ENCODE measurements at places on chromosomes 3 and 15.

- DNase-seq = no peak
Measured at GRCh38 chr3:182005219-182005618, 293.5 kb downstream of the SOX2 start.

DNA sequence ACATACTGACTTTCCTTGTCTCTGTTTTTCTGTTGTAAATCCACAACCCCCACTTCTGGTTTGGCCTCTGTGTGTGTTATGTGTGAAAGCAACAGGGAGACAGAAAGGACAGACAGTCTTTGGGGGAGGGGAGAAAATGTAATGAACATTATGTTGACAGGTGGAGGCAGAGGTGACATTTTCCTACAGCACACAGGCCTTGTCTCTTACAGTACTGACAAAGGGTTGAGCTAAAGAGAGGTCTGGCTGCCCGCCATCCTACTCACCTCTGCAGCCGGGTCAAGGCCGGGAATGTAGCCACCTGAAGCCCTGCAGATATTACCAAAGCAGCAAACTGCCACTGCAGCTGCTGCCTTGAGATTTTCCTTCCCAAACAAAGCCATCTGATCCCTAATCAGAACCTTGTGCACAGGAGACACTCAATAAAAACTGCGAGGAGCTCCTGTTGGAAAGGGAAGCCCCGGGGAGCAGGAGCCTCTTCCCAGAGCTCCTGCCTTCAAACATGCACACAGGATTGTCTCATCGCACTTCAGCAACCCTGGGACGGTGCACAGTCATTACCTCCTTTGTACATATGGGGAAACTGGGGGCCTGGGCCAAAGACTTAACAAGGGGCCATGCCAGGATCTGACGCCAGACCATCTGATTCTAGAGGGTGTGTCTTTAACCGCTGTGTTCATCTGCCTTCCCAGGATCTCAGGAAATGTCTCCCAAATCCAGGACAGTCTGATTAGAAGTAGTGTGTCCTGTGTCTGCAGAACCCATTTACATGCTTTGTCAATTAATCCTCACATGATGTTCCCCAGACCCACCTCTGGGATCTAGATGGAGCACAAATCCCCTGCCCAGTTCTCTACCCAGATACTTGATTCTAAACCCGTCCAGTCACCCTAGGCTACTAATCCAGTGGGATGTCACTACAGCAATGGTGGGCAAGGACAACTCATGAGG, 14.2 kb downstream of the MYO5C start:
- DNase-seq = no peak

DNA sequence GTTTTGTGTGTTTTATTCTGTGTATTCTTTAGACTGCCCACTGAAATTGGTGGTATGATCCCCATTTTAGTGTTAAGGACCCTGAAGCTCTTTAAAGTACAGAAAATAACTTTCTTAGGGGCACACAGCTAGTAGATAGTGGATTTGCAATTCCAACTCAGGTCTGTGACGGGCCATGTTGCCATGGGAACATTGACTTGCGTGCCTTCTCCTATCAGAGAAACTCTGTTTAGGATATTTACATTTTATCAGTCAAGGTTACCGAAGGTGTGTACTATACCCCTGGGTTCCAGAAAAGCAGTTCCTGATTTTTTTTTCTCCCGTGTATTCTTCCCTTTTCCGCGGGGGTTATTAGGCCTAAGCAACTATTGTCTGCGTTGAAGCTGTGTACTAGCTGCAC, 19.4 kb downstream of the MYZAP start:
- no peak for DNase-seq

- DNase-seq = no peak
Measured at GRCh38 chr3:35739181-35739809, 100.0 kb downstream of the ARPP21 start.

DNA sequence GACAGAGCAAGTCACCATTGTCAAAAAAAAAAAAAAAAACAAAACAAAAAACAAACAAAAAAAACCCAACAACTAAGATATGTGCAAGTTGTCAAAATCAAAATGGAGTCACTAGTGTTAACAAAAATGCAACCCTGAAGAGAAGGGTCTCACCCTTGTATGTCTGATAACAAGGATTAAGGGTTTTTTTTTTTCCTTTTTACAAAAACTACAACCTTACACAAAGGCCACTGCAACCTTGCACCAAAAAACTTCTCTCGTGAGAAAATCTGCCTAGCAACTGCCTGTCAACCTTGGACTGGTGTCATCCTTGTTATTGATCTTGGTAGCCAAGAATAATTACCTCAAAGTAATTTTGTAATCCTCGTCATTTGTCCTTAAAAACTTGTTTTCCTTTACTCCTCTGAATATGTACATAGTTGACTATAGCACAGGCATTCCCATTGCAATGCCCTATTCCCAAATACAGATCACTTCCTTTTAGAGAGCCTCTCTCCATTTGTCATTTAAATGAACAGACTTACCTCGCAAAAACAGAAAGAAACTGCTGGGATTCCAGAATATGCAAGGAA, 24.0 kb downstream of the TFRC start:
- no peak for DNase-seq

DNA sequence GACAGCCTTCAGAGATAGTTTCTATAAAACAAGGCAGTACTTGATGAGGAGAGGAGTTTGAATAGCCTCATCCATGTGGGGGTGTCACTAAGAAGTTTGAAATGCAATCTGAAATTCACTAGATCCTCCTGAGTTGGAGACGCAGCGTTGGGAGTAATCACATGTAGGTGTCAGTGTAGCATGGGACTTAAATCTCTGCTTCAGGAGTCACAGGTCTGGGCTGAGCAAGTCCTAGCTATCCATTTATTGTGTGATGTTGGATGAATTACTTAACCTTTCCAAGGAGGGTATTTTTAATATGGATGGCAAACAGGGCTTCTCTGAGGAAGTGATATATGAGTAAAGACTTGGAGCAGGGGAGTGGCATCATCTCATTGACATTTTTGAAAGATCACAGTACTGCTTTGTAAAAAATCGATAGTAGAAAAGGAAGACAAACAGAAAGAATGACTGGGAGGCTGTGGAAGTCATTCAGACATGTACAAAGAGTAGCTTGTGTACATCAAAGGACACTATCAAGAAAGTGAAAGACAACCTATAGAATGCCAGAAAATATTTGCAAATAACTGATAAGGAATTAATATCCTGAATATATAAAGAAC, 17.1 kb downstream of the CP start:
- DNase-seq = no peak

DNA sequence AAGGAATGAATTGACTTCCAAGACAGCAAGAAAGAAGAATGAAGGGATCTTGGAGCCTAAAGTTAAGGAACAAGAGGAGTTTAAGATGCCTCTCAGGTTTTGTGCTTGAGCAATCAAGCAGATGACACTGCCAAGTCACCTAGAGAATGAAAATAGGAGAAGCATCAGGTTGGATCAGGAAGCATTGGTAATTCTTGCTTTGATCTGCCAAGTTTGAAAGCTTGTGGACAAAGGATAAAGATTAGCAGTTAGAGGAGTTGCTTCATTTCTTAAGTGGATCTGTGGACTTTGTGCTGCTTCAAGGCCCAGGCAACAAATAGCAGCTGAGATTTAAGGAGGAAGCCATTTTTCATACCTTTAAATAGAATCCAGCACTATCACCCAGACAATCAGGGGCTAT, 35.6 kb downstream of the FRMD5 start:
- no peak for DNase-seq

GRCh38 chr15:67887776-67888175, 47.9 kb upstream of the RNU6-1 start:
- no peak for DNase-seq

- no peak for DNase-seq
Measured at GRCh38 chr3:185049710-185050109, 103.2 kb downstream of the C3orf70 start.

DNA sequence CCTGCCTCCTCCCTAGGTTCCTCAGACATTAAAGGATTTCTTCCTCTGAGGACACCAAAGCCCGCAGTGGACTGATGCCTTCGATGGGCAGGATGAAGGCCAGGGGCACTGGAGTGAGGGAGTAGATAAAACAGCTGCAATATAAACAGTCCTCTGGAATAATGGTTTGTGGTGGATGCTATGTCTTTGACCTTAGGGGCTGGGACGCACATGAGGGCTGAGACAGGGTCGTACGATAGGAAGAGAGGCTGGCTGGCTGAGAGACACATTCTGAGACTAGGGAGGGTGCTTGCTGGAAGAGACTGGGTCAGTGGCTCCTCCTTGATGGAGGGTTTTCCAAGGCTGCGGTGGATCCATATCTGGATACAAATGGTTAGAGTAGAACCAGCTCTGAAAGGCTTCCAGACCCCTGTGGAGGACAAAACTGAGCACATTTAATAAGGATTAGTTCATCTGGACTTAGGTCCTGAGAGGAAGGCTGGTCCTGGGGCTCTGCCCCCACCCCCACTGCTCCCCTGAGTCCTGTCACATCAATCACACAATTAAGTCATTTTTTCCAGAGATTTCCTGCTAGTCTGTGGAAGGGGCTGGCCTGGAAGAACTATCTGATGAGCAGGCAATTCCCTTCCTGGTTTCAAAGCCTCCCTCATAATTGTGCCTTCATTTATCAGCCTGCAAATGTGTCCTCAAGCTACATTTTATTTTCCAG, 15.8 kb downstream of the TBC1D21 start:
- no peak for DNase-seq

GRCh38 chr15:92882697-92883162, 17.4 kb upstream of the CHD2 start:
- DNase-seq = no peak

- DNase-seq = no peak
Measured at GRCh38 chr3:169954142-169954756, 12.4 kb upstream of the SEC62 start.
